ENCODE measurements at places on chromosomes 3 and 15. TPM values are rescaled to one million over a fixed set of nuclear protein-coding genes. Genes with fewer than 3 reads are reported as not detected.
A peak's percentile ranks its signal among the peaks of the same experiment; 100 is the strongest.

The SPSB4 gene
- 6.9 TPM for total RNA-seq

The CLRN1 gene
- not detected for total RNA-seq

The SCAANT1 gene
- total RNA-seq: not detected

The DZIP3 gene
- total RNA-seq: 14.4 TPM

The CCR4 gene
- total RNA-seq: 0.16 TPM

The SH3GL3 gene
- 0.63 TPM for total RNA-seq

The ESYT3 gene
- 0.52 TPM for total RNA-seq

The C3orf52 gene
- 0.41 TPM for total RNA-seq

The RTP4 gene
- total RNA-seq: 1.4 TPM

The SERINC4 gene
- 0.24 TPM for total RNA-seq

The ANKUB1 gene
- not detected for total RNA-seq

The UCN2 gene
- not detected for total RNA-seq

The TJP1 gene
- 95.9 TPM for total RNA-seq

The PLS1 gene
- 2.9 TPM for total RNA-seq

The SLC25A38 gene
- 13.7 TPM for total RNA-seq

The HDC gene
- 0.65 TPM for total RNA-seq

The SEMA5B gene
- total RNA-seq: 2.4 TPM

The PIGZ gene
- total RNA-seq: 4.5 TPM

The UBXN7 gene
- 29.5 TPM for total RNA-seq

The CLDN16 gene
- 0.15 TPM for total RNA-seq

The LRRK1 gene
- total RNA-seq: 5.2 TPM

The SMAD6 gene
- total RNA-seq: 13.5 TPM

- DNase-seq: no peak
Measured at GRCh38 chr3:111311126-111311525, 230.9 kb upstream of the CD96 start.

GRCh38 chr3:152197937-152198336 lies 70.8 kb upstream of the MBNL1 start:
- no peak for DNase-seq

GRCh38 chr15:39651881-39652280 lies 71.0 kb downstream of the THBS1 start:
- DNase-seq: no peak

DNA sequence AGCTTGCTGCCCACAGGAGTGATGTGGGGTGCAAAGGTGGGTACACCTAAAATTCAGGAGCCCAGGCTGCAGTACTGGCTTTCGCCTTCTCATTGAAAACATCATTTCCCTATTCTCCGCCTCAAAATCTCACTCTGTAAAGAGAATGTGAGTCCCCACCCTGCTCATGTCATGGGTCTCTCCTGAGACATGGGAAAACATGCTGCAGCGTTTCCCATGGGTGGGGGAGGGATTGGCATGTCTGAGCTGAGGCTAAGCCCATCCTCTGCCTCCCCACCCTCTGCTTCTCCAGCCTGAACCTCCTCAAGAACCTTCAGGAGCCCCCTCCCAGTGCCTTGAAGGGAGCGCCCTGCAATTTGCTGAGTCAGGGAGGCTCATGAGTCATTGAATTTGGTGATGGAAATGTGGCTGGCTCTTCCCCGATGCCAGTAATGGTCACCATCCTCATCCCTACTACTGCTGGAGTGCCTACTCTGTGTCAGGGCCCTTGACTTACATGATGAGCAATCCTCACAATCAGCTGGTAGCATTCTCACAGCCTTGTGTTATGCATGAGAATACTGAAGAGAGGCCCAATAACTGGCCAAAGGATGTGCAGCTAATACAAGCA lies 28.8 kb downstream of the WNT5A start:
- DNase-seq: no peak

- DNase-seq: no peak
Measured at GRCh38 chr3:99504258-99504657, 134.1 kb upstream of the COL8A1 start.

GRCh38 chr15:32119694-32120330 lies 89.5 kb downstream of the CHRNA7 start:
- DNase-seq: no peak

- DNase-seq: no peak
Measured at GRCh38 chr3:57815036-57815435, 58.9 kb downstream of the SLMAP start.

DNA sequence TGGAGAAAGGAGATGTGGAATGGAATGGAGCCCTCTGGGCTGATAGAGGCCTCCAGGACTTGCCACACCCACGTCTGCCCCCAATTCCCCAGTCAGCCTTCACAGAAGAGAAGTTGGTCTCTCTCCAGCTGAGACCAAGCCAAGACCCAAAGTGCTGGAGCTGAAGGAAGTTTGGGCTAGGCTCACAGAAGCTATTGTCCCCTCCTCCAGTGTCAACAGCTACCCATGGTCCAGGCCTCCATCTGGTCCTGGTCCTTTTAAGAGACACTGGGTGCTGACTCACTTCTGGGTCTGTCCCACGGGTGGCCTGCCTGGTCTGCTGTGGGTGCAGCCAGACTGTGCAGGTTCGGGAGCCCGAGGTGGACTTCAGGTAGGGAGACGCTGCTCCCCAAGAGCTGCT lies 179.8 kb downstream of the APBA2 start:
- DNase-seq: no peak

- no peak for DNase-seq
Measured at GRCh38 chr15:52008698-52009434, 10.2 kb upstream of the MAPK6 start.

GRCh38 chr3:48241796-48242455 lies 1.0 kb downstream of the ZNF589 start:
- DNase-seq: peak; percentile 42

GRCh38 chr3:195015021-195015420 lies 255.9 kb downstream of the XXYLT1 start:
- DNase-seq: no peak

GRCh38 chr3:155428563-155428962 lies 135.1 kb upstream of the STRIT1 start:
- DNase-seq: no peak

- DNase-seq: no peak
Measured at GRCh38 chr3:98897701-98898100, 3.8 kb downstream of the DCBLD2 start.

- DNase-seq: no peak
Measured at GRCh38 chr3:47314056-47314764, 31.5 kb downstream of the KLHL18 start.

- DNase-seq: no peak
Measured at GRCh38 chr3:192889679-192890078, 28.0 kb downstream of the MB21D2 start.

DNA sequence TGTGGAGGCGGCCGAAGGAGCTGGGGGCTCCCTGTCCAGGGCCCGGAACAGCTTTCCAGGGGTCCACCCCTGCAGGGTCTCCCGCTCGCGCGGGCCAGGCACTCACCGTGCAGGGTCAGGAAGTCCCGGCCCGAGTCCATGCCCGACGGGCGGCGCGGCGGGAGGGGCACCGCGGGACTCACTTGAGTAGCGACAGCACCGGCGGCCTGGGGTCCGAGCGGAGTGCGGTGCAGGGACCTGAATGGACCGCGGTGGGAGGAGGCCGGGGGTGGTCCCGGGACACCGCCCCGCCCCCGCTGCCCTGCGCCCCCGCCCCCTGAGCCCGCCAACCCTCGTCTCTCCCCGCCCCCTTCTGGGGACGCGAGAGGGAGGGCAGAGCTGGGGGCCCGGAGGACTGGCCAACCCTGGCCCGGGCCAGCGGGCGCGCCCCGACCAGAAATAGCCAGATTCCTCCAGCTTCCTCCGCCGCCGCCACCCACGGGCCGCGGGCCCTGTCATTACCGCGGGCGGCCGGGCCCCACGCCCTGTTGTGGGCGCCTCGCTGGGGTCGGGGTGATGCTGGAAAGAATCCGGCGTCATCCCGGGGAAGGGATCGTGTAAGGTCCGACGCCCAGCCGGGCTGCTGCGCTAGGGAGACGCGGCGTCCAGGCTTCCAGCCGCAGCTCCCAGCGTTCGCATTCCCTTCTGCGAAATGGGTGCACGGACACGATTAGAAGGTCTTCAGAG lies at the start of gene PLCD1:
Gene PLCD1, minus strand, starts transcription at position 243 of the 726 bp plus-strand sequence. Its CDS starts 103 bp downstream, at position 140.
- peak; percentile 87 for DNase-seq

GRCh38 chr3:113773381-113773780 lies 26.5 kb downstream of the ATP6V1A start:
- no peak for DNase-seq

- DNase-seq: no peak
Measured at GRCh38 chr3:86653661-86654205, 337.2 kb downstream of the VGLL3 start.

GRCh38 chr15:85458764-85459163 lies 78.4 kb downstream of the AKAP13 start:
- no peak for DNase-seq

- no peak for DNase-seq
Measured at GRCh38 chr3:151169262-151169947, 33.6 kb downstream of the GPR171 start.

- no peak for DNase-seq
Measured at GRCh38 chr15:90864507-90864906, 3.9 kb upstream of the FURIN start.

- DNase-seq: no peak
Measured at GRCh38 chr3:139559541-139559940, 20.0 kb upstream of the RBP1 start.

GRCh38 chr3:133840055-133840737 lies 34.6 kb downstream of the SRPRB start:
- DNase-seq: no peak

DNA sequence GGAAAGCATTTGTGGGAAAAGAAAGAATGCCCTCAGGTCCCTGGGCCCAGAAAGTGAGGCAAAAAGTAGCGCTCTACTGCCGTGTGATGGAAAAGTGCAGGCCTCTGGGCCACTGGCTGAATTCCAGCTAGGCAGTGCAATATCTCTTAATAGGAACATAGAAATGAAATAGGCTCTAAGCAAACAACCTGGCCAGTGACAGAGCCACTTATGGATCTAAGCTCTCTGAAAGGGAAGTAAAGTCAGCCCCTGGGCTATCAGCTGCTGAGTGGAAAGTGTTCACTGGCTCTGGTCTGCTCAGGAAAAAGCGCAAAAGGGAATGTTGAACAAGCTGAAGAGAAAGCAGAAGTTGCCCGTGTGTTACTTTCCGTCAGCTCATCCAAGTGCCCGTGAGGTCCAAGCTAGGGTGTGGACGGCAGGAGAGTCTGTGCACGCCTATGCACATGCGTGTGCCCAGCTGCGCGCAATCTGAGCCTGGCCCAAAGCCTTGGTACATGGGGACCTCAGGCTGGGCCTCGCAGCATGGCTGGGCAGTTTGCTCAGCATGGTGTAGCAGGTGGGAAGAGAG lies 74.0 kb upstream of the RAD18 start:
- peak; percentile 31 for DNase-seq
